ENCODE measurements at places on chromosomes 1 and 21.
A peak's percentile ranks its signal among the peaks of the same experiment; 100 is the strongest.

- no peak for DNase-seq
These were observed 329.7 kb upstream of the USP24 start for GRCh38 chr1:55544826-55545225.

DNA sequence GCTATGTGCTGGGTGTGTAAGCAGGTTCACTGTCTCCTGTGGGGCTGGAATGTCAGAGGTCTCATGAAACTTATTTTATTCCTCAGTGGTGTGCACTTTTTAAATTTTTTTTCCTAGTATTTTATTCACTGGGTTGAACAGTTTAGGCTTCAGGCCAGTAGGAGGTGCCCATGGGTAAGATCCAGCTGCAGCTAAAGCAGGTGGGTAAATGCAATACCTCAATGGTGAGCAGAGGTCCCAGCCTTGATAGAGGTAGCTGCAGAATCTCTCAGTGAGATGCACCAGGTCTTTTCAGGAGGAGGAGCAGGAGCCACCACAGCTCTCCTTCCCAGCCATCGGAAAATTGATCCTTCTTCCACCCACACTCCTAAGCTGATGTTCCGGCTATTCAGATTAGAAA lies 12.6 kb upstream of the OR6N2 start:
- peak; percentile 17 for DNase-seq

DNA sequence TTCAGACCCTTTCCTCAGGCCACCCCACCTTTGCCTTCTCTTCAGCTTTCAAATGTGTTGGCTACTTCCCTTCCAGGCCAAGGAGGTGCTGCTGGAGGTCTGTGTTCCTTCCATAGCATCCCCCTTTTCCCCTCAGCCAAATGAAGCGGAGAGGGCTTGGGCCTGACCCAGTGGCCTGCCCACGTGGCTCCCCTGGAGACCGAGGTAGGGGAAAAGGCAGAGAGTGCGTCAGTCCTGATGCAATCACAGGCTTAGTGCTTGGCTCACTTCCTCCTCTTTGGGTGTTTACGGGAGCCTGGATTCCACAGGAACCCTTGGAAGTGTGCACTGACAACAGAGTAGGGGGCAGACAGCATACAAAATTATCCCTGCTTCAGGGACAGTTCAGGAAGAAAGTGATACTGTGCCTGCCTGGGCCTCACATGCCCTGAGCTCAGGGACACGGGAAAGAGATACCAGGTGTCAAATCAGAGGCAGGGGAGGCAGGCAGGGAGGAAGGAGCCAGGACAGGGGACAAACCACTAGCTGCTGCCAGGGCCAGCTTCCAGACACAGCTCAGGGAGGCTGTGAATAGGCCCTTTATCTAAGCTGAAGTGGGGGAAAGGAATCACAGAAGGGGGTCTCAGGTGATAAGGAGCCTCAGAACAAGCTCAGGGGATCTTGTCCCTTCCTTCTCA lies 16.6 kb upstream of the PTP4A2 start:
- no peak for DNase-seq

GRCh38 chr1:16418823-16419425 lies 18.3 kb downstream of the SPATA21 start:
- DNase-seq: no peak

DNA sequence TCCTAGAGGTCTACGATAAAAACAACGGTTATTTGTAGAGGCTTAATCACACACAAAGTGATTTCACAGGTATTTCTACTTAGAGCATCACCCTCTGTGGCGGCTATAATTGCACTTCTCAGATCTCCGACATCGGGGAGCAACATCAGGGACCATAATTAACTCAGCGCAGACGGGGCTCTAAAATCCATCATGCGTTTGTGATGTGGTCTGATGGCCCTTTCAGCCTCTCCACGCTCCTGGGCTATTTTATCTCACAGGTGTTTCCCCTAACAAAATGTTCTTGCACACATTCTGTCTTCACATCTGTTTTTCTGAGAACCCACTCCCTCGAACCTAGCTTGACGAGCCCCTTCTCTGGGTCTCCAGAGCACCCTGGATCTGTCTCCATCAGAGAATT lies 146.3 kb upstream of the DUSP10 start:
- no peak for DNase-seq

- no peak for DNase-seq
These were observed 86.2 kb downstream of the RIPK4 start for GRCh38 chr21:41680444-41681347.

DNA sequence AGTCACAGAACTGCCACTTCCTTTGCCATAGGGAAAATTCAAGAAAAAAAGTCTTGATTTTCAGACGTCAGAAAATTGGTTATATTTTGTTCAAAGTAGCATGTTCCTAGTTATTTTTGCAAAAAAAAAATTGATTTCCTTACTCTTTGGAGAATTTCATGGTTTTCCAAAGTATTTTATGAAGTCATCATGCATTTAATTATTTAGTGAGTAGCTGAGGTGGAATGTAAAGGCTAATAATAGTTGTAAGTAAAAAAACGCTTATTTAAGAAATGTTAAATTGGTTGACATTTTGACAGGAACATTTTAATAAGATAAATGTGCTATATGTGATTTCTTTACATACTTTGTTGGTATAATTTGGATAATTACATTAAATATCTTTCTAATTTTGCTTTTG lies 20.8 kb downstream of the TSEN15 start:
- DNase-seq: no peak

- DNase-seq: no peak
These were observed 586.4 kb upstream of the ZRANB2 start for GRCh38 chr1:71667216-71667615.

- DNase-seq: no peak
These were observed 1.5 kb upstream of the GJB3 start for GRCh38 chr1:34779526-34779925.

- no peak for DNase-seq
These were observed 193.4 kb downstream of the APP start for GRCh38 chr21:25977068-25977611.

- DNase-seq: no peak
These were observed 1.0 kb downstream of the FTCD start for GRCh38 chr21:46154155-46154954.

DNA sequence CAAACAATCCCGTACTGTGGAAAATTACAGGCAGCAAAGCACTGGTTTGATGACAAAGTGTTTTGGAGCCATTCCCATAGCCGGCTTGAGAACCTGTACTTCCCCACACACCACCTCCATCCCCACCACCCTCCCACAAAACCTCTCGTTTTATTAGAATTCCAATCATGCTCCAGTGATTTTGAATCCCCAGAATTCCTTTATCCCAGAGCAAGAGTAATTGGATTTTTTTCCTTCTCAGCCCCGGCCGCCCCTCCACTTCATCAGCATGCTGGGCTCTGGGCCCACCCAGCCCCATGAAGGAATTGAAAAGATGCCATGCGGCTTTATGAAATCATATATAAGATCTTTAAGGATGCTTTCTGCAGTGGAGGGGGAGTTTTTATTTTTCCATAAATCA lies 136.6 kb downstream of the OMA1 start:
- DNase-seq: no peak

DNA sequence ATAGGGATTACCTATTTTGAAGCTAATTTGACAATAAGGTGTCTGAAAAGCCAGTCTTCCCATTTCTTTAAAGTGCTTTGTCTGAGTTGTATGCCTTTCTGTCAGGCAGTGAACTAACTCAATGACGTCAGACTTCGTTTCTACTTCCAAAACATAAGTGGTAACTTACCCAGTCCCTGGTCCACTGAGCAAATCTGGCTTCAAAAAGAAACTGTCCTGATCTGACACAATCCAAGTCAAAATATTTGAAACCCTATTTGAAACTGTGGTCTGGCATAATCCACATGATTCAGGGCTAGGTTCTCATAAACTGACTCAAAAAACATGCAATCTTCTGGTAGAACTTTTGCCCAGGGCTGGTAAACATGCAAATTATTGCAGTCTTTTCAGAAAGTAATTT lies 34.0 kb downstream of the DIRAS3 start:
- DNase-seq: no peak

DNA sequence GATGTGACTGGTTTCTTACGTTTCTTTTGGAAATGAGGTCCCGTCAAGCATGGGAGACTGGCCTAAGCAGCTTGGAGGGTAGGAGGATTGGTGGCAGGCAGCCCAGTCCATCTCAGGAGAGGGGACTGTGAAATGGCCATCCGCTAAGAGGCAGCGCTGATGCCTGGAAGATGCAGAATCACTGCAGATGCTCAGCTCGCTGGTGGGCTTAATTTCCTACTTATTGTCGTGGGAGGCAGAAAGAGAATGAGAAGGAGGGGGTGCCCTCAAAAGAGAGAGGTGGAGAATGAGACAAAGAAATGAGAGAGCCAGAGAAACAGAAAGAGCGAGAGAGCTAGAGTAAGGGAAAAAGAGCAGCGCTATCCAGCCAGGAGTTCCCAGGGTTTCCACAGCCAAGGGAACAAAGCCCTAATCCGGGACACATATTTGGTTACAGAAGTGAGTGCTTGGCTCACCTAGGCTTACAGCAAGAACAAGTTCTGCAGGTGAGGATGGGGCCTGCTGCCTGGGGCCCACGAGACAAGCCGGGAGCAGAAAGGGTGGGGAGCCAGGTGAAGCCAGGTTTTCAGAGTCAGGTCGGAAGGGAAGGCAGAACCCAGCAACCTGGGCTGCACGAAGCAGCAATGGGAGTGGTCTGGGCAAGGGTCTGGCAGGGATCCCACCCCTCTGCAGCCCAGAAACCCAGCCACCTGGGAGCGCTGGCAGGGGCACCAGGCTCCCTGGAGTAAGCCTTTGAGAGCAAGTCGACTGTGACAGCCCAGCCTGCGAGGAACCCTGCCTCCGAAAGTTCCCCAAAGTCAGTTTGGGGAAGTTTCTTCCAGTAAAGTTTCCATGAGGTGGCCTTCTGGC lies 5.8 kb downstream of the ECE1 start:
- DNase-seq: no peak

DNA sequence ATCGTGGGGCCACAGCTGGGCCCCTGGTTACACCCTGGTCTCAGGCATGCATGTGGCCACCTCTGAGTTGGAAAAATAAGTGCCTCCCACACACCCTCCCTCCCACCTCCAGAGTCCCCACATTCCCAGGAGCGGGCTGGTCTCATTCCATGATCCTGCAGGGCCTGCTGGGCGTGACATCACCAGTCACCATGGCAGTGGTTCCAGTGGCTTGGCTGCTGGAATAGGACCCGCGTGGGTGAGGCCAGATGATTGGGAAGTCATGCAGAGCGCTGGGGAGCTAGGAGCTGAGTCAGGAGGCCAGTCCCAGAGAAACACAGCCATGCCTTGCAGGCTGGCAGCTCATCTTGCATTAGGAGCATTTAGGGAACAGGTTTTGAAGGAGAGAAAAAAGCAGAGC lies 125.4 kb upstream of the TMEM51 start:
- no peak for DNase-seq

DNA sequence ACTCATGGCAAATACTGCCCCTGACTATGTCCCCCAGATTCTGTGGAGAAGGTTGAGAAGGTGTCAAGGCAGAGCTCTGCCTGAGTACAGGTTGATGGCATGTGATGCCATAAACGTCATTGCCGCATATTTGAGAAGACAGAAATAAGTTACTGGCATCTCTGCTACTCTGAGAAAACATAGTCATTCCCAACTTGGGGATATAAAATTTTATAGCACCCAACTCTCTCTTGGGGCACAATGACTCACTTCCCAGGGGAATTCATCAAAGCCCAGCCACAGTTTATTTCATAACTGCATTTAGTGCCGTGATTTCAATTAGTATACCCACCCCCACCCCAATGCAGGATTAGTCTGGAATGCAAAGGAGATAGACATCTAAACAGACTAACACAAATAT lies 101.9 kb upstream of the TNR start:
- DNase-seq: no peak

GRCh38 chr1:156480016-156480370 lies 20.6 kb downstream of the MEF2D start:
- DNase-seq: no peak

DNA sequence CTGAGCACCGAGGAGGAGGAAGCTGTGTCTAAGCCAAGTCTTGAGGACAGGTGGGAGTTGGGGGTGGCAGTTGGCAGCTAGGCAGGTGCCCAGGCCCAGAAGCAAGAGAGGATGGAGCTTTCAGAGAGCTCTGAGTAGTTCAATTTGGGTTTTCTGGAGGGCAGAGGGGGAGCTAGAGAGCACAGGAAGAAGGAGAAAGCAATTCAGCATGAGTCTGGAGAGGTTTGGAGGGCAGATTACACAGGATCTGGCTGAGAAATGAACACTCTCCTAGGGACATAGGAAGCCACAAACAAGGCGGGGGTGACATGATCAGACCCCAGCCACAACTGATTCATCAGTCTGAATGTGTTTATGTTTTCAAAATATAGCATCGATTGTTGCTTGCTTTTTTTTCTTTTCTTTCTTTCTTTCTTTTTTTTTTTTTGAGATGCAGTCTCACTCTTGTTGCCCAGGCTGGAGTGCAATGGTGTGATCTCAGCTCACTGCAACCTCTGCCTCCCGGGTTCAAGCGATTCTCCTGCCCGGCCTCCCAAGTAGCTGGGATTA lies 23.8 kb downstream of the PTPRF start:
- no peak for DNase-seq

DNA sequence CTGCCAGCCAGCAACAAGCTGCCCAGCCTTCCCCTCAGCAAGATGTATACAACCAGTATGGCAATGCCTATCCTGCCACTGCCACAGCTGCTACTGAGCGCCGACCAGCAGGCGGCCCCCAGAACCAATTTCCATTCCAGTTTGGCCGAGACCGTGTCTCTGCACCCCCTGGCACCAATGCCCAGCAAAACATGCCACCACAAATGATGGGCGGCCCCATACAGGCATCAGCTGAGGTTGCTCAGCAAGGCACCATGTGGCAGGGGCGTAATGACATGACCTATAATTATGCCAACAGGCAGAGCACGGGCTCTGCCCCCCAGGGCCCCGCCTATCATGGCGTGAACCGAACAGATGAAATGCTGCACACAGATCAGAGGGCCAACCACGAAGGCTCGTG lies 13.3 kb upstream of the PIGV start:
- no peak for DNase-seq

GRCh38 chr1:2966449-2967328 lies 54.6 kb upstream of the ACTRT2 start:
- no peak for DNase-seq

- no peak for DNase-seq
These were observed 117.7 kb downstream of the PDE4B start for GRCh38 chr1:65910432-65910831.

DNA sequence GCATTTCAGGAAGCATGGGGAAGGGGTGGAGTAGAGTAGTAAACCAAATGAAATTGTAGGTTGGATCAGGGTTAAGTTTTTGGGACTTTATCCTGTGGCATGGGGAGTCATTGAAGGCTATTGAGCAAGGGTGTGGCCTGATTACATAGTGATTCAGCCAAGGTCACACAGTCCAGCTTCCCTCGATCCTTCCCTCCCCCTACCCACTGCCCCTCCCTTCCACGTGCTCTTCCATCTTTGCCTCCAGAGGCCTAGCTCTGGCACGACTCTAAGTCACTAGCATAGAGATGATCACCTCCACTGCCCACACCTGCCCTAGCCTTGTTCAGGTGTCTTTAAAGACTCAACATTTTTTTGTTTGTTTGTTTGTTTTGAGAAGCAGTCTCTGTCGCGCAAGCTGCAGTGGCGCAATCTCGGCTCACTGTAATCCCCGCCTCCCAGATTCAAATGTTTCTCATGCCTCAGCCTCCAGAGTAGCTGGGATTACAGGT lies 37.2 kb upstream of the SLC9A1 start:
- no peak for DNase-seq

- DNase-seq: peak; percentile 31
These were observed at the start of gene FAAP20 for GRCh38 chr1:2194319-2194897. TSS of gene FAAP20 (minus strand) at chr1:2194772. CDS start at chr1:2194749, 23 bp downstream.

Data from stimulated activated CD4-positive, alpha-beta T cell treated with anti-CD3 and anti-CD28 coated beads, Interleukin-1b, Interleukin-23, amount 100 ng/mL, for 1 hour (primary cell).